ENCODE measurements at places on chromosomes 1 and 21.
A peak's percentile ranks its signal among the peaks of the same experiment; 100 is the strongest.

DNA sequence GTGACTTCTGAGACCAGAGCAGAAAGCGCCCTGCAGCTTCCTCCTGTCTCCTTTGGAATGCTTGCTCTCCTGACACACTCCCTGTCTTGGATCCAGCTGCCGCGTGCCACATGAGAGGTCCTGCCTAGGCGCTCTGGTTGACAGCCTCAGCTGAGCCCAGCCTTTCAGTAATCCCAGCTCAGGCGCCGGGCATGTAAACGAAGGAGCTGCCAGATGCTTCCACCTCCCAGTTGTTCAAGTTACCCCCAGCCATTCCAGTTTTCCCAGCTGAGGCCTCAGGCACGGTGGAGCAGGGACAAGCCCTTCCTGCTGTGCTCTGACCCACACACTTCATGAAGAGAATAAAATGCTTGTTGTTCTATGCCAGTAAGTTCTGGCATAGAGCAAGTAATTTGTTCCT, 14.3 kb upstream of the CD34 start:
- H3K36me3 ChIP-seq, result no peaks in the 10 kb centered on the region
- DNase-seq, result no peak
- H3K27me3 ChIP-seq, result no peaks in the 10 kb centered on the region
- H3K4me1 ChIP-seq, result no peaks in the 10 kb centered on the region

- H3K4me1 ChIP-seq, result peaks cover 18% of the 10 kb centered on the region
- no peaks in the 10 kb centered on the region for H3K36me3 ChIP-seq
- no peak overlapping the region for H3K27ac ChIP-seq
- DNase-seq, result no peak
Measured at GRCh38 chr1:116826818-116827606, 72.8 kb downstream of the CD2 start.

GRCh38 chr1:108617724-108618056, 43.2 kb downstream of the HENMT1 start:
- H3K4me3 ChIP-seq, result no peak overlapping the region
- no peak for DNase-seq
- H3K27me3 ChIP-seq, result no peaks in the 10 kb centered on the region
- no peak overlapping the region for H3K27ac ChIP-seq
- H3K36me3 ChIP-seq, result no peaks in the 10 kb centered on the region
- no peaks in the 10 kb centered on the region for H3K4me1 ChIP-seq

DNA sequence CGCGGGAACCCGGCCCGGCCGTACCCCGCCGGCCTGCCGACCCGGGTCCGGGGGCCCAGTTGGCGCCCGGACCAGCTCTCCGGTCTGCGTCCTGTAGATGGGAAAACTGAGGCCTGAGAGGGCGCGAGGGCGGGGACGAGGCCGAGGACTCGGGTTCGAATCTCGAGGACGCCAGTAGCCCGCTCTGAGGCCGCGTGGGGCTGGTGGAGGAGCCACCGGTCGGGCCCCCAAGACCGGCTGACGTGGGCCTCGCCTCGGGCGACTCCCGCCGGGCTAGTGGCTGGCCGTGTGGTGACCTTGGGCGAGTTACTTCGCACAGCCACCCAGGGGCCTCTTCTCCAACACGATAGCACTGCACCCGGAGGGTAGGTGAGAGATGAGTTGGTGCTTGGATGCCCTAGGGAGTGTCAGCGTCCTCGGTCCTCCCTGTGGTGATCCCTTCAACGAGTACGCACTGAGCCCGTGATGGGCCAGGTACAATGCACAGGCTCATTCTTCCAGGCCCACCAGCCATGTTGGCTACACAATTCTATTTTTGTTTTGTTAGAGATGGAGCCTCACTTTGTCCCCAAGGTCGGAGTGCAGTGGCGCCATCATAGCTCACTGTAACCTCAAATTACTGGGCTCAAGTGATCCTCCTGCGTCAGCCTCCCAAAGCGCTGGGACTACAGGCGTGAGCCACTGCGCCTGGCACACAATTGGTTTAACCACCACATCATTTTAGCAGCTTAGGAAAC, 404 bp upstream of the SCMH1 start:
- H3K36me3 ChIP-seq, result no peaks in the 10 kb centered on the region
- peaks cover 38% of the 10 kb centered on the region for H3K4me1 ChIP-seq
- peak overlapping the region; percentile 99 for H3K27ac ChIP-seq
- DNase-seq, result no peak
- peak overlapping the region; percentile 90 for H3K4me3 ChIP-seq

GRCh38 chr21:25515484-25516405, 91.5 kb downstream of the MRPL39 start:
- no peaks in the 10 kb centered on the region for H3K27me3 ChIP-seq
- no peak overlapping the region for H3K27ac ChIP-seq
- H3K36me3 ChIP-seq, result no peaks in the 10 kb centered on the region
- DNase-seq, result no peak
- H3K4me3 ChIP-seq, result no peak overlapping the region
- H3K4me1 ChIP-seq, result no peaks in the 10 kb centered on the region

DNA sequence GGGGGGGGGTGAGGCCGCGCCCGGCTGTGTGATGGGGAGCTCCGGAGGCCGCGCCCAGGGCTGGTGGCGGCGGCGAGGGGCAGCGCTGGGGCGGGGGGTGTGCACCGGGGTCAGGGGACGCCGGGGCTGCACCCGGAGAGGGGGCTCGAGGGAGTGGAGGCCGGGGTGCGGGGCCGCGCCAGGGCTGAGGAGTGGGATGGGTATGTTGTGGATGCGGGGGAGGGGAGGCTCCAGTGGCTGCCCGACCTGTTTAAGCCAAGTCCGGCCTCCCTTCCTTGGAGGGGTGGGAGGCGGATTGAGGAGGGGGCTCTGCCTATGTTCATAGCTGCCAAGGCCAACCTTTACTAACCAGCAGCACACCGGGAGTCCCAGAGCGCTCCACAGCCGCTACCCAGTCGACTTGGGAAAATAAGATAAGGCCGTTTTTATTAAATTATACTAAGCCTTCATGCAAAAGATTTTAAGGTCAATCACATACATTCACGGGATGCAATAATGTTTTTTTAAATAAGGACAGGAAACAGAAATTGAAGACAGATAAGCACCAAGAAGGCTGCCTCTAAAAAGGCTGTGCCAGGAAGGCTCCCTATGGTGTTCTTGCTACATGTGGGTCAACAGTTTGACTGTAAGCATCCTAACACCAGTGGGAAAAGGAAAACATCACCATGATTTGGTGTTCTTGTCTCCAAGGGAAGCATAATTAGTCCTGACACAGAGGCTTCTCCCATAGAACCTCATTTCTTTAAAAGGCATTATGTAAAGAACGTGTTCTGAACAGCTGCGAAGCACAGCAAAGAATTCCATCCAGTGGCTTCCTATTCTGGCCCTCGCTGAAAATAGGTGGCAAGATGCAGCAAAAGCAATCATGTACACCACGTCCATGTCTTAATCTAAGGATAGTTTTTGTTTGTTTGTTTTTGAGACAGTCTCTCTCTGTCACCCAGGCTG, 626 bp upstream of the HLCS start:
- no peak for DNase-seq
- peak overlapping the region; percentile 88 for H3K27ac ChIP-seq
- no peaks in the 10 kb centered on the region for H3K36me3 ChIP-seq
- H3K4me1 ChIP-seq, result no peaks in the 10 kb centered on the region
- no peaks in the 10 kb centered on the region for H3K27me3 ChIP-seq
- peak overlapping the region; percentile 70 for H3K4me3 ChIP-seq

DNA sequence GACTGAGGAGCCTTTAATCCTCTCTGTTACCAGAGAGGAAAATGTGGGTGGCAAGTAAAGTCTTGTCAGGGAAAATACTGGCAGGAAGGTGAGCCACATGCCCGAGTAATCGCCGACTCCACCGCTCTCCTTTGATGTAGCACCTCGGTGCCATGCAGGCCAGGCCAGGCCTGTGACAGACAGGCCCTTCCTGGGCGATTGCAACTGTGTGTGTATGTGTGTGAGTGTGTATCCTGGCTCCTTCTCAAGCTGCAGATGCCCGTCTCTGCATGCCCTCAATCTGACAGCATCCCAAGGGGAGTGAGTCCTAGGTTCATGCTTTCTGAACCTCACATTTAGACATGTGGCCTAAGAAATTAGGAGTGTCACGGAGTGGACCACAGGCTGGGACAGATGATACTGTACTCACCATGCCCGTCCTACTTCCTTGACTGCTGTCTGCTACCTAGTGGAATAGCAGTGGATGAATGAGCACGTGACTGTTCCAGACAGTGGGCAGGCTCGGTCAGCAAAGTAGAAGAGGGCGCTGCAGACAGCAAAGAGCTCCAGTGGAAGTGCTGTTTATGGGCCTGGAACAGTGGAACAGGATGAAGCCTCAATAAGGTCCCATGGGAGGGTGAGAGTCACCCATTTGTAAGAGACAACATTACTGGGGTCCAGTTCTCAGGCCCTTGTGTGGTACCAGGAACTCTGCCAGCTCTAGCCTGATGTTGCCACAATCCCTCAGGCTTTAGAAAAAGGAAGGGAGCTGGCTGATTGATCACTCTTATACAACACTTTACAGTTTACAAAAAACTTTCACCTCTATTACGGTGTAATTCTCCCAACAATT, 25.3 kb downstream of the SERTAD4 start:
- DNase-seq, result no peak
- H3K36me3 ChIP-seq, result no peaks in the 10 kb centered on the region
- no peak overlapping the region for H3K4me3 ChIP-seq
- H3K4me1 ChIP-seq, result no peaks in the 10 kb centered on the region
- H3K27me3 ChIP-seq, result no peaks in the 10 kb centered on the region

DNA sequence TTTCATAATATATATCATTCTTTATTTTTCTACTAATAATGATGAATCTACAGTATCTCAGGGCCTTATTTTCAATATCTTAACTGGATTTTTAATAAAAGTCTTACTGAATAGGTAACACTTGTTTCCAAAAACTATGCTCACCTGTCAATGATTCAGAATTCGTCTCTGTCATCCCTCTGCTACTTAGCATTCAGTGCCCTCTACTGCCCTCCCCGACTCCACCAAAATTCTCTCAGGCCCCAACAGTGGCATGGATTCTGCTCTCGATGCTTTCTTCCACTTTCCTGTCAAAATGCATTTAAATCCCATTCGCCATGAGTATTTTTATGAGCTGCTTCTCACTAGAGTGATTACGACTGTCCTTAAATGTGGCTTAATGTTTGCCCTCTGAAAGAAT, 10.5 kb upstream of the BACH1 start:
- no peaks in the 10 kb centered on the region for H3K36me3 ChIP-seq
- H3K4me1 ChIP-seq, result peaks cover 19% of the 10 kb centered on the region
- H3K27ac ChIP-seq, result no peak overlapping the region
- no peak for DNase-seq
- no peaks in the 10 kb centered on the region for H3K27me3 ChIP-seq
- H3K4me3 ChIP-seq, result no peak overlapping the region

- H3K27ac ChIP-seq, result no peak overlapping the region
- H3K27me3 ChIP-seq, result no peaks in the 10 kb centered on the region
- no peaks in the 10 kb centered on the region for H3K36me3 ChIP-seq
- H3K4me3 ChIP-seq, result no peak overlapping the region
- H3K4me1 ChIP-seq, result no peaks in the 10 kb centered on the region
Measured at GRCh38 chr21:34936371-34936789, 112.7 kb downstream of the RUNX1 start.

GRCh38 chr1:5887349-5887970, 104.8 kb downstream of the NPHP4 start:
- peaks cover 9% of the 10 kb centered on the region for H3K4me1 ChIP-seq
- no peak overlapping the region for H3K4me3 ChIP-seq
- DNase-seq, result no peak

DNA sequence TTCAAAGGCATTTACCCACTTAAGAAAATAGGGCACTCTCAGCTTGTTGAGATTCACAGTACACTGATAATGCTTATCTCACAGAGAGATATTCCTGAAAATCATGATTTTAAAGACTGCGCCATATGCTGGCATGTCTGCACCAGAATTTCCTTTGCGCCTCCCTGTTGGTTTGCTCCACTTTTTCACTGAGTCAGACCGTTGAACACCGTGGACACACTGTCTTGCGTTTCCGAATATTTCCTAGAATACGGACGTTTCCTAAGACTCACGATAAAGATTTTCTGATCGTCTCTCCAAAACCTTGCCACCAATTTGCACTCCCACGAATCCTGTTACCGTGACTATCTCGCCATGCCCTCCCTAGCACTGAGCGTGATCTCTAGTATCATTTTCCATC, 497 bp upstream of the C1orf115 start:
- peak overlapping the region; percentile 77 for H3K4me3 ChIP-seq
- H3K4me1 ChIP-seq, result no peaks in the 10 kb centered on the region
- no peak for DNase-seq

DNA sequence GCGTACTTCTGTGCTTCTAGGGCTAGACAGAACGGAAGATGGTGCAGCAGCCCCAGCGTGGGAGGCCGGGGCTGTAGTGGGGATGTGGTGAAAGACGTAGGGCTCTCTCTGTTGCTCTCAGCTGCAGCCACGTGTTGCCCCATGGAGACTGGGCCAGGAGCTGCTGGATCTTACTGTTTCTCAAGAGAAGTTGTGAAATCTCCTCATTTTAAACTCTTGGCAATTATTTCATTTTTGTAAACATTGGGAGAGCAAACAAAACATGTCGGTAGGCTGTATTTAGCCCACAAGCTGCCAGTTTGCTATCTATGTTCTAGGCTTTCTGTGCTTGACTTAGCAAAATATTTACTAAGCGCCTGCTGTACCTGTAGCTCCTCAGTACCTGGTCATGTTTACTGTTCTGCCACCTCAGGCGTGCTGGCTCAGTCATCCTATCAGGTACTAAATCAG, 15.9 kb upstream of the ELOA start:
- H3K4me1 ChIP-seq, result no peaks in the 10 kb centered on the region
- no peaks in the 10 kb centered on the region for H3K27me3 ChIP-seq
- H3K4me3 ChIP-seq, result no peak overlapping the region
- no peaks in the 10 kb centered on the region for H3K36me3 ChIP-seq
- peak; percentile 81 for DNase-seq

GRCh38 chr1:199665371-199665770, 362.1 kb upstream of the NR5A2 start:
- no peaks in the 10 kb centered on the region for H3K27me3 ChIP-seq
- no peak overlapping the region for H3K27ac ChIP-seq
- no peak overlapping the region for H3K4me3 ChIP-seq
- H3K36me3 ChIP-seq, result no peaks in the 10 kb centered on the region
- H3K4me1 ChIP-seq, result no peaks in the 10 kb centered on the region

DNA sequence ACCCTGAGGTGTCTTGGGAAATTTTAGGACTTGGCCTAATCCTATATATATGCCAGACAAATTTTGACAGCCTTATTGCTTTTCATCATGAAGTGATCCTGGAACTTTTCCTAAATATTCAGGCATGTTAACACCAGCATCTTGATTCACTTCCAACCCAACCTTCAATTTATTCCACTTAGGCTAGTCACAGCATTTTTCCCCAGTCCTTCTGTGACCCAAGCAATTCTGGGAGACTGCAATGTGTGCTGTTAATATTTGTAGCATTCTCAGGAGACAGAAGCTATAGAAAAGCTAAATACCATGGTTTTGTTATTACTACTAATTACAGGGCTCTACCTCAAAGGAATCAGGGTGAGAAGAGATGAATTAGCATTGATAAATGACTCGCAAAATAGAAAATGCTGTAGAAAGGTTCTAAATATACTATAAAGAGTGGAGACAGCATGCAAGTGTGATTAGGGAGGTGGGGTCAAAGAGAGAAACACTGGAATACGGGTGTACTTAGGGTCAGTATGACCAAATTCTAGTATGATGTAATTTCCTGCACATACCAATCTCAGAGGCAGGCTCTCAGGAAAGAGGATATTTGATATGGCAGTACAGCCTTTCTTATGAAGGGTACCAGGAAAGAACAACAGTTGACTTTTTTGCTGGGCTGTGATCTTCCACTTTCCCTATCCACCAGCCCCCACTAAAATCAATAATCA, 29.1 kb downstream of the PRRX1 start:
- H3K27me3 ChIP-seq, result no peaks in the 10 kb centered on the region
- no peaks in the 10 kb centered on the region for H3K36me3 ChIP-seq
- H3K4me1 ChIP-seq, result no peaks in the 10 kb centered on the region
- H3K27ac ChIP-seq, result peak overlapping the region; percentile 55
- no peak for DNase-seq

Data from right atrium auricular region (tissue), 2 donors.